ENCODE measurements at places on chromosomes 2 and 18. TPM values are rescaled to one million over a fixed set of nuclear protein-coding genes. Genes with fewer than 3 reads are reported as not detected.

DNA sequence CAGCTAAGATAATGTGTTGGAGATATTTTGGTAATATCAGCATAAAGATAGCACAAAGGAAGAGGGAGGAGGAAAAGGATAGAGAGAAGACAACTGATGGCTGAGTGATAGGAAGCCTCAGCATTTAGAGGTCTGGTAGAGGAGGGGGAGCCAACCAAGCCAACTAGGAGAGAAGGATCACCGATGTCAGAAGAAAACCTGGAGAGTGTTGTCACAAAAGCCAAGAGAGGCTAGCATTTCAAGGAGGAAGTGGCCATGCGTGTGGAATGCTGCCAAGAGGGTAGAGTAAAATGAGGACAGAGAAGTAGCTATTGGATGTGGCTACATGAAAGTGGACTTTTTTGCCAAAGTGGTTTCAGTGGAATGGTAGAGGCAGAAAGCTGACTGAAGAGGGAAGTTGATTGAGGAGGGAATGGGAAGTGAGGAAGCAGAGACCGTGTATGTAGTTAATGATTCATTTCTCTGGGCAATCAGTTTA is 34.3 kb downstream of the LCLAT1 start:
- H3K27me3 ChIP-seq, result no peaks in the 10 kb centered on the region
- no peak overlapping the region for H3K27ac ChIP-seq
- no peak for DNase-seq
- no peak overlapping the region for H3K4me3 ChIP-seq

The ANO7 gene
- total RNA-seq, result 0.14 TPM

The KCTD1 gene
- 29.5 TPM for total RNA-seq

DNA sequence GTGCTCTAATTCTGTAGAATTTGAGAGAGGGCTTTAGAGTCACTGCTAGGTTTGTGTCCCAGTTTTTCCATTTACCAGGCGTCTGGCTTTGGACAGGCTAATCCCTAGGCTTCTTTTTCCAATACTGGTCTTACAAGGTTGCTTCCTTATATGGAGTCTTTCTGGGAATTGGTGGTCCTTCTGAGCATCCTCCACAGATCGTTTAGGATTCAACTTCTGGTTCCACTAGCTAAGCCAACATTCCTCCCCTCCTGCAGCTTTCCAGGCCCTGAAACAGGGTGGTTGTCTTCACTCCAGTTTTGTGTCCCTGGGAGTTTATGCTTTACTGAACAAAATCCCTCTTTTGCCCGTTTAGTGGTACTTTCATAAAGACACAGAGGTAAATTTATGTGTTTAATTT is 170.6 kb downstream of the CERS6 start:
- no peaks in the 10 kb centered on the region for H3K27me3 ChIP-seq
- no peak for DNase-seq
- peaks cover 7% of the 10 kb centered on the region for H3K4me1 ChIP-seq
- no peak overlapping the region for H3K4me3 ChIP-seq
- peaks cover 8% of the 10 kb centered on the region for H3K36me3 ChIP-seq
- peak overlapping the region; percentile 3 for H3K27ac ChIP-seq

- no peaks in the 10 kb centered on the region for H3K4me1 ChIP-seq
- H3K27ac ChIP-seq, result no peak overlapping the region
- no peaks in the 10 kb centered on the region for H3K36me3 ChIP-seq
- H3K4me3 ChIP-seq, result no peak overlapping the region
- H3K27me3 ChIP-seq, result no peaks in the 10 kb centered on the region
- peak; percentile 6 for DNase-seq
These were observed 112.7 kb upstream of the CTDP1 start for GRCh38 chr18:79566771-79567431.

- peak overlapping the region; percentile 1 for H3K4me3 ChIP-seq
- peak; percentile 57 for DNase-seq
- peaks cover 25% of the 10 kb centered on the region for H3K4me1 ChIP-seq
These were observed 203.3 kb upstream of the SMAD2 start for GRCh38 chr18:48133671-48134251.

The LDLRAD4 gene
- not detected for total RNA-seq

- H3K27me3 ChIP-seq, result no peaks in the 10 kb centered on the region
- H3K36me3 ChIP-seq, result no peaks in the 10 kb centered on the region
- no peak overlapping the region for H3K27ac ChIP-seq
- peak; percentile 1 for DNase-seq
- no peak overlapping the region for H3K4me3 ChIP-seq
These were observed 390.2 kb upstream of the SETBP1 start for GRCh38 chr18:44290366-44290977.

GRCh38 chr2:204201507-204201906 is 264.9 kb downstream of the ICOS start:
- DNase-seq, result no peak
- H3K27me3 ChIP-seq, result peaks cover 20% of the 10 kb centered on the region
- no peaks in the 10 kb centered on the region for H3K4me1 ChIP-seq
- no peaks in the 10 kb centered on the region for H3K36me3 ChIP-seq
- no peak overlapping the region for H3K27ac ChIP-seq
- no peak overlapping the region for H3K4me3 ChIP-seq

The C1QL2 gene
- total RNA-seq, result not detected

DNA sequence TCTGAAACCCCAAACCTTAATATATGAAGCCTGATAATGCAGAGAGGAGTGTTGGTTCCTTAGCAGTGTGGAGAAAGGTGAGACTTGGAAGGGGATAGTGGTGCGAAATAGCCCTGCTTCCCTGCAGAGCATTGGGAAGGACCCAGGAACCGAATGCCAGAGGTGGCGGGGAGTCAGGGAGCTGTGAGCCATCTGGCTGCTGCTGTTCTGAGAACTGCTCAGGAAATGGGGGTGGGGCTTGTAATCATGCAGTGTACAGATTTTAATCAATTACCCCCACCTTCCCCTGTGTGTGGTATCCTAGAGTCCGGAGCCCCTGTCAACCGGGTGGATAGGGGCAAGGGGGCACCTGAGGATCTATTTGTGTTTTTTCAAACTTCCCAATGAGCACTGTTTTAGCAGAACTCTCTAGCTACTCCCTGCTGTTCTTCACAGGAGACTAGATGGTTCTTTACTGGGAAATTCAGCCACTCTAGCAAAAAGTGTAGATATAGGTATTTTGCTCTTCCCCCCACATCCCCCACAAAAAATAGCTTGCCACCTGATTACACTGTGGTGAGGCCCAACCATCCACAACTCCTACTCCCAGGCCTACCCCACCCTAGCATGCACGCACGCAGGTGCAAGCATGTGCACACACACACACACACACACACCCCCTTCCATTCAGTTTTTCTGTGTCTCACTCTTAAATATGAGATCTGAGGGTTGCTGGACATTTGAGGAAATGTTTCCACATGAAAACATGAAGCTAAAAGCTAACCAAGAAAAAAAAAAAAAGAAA is 30.1 kb upstream of the MBOAT2 start:
- no peak overlapping the region for H3K4me3 ChIP-seq
- peaks cover 10% of the 10 kb centered on the region for H3K4me1 ChIP-seq
- H3K36me3 ChIP-seq, result no peaks in the 10 kb centered on the region
- DNase-seq, result no peak
- H3K27me3 ChIP-seq, result no peaks in the 10 kb centered on the region

DNA sequence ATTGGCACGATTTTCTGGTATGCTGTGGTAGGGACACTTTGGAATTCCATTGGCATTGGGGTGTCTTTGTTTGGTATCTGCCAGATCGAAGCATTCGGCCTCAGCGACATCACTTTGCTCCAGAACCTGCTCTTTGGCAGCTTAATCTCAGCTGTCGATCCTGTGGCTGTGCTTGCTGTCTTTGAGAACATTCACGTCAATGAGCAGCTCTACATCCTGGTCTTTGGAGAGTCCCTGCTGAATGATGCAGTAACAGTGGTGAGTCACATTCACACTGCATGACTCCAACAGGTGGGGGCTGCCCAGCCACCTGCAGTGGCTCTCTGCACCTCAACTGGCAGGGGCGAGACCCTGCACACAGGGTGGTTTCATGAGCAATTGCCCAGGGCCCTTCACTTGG is 38.4 kb downstream of the SLC9A2 start:
- peaks cover 6% of the 10 kb centered on the region for H3K4me1 ChIP-seq
- peaks cover 12% of the 10 kb centered on the region for H3K27me3 ChIP-seq
- DNase-seq, result peak; percentile 17
- no peak overlapping the region for H3K27ac ChIP-seq

GRCh38 chr18:45670281-45670962 is 53.6 kb upstream of the SLC14A1 start:
- H3K4me1 ChIP-seq, result peaks cover 12% of the 10 kb centered on the region
- peak; percentile 41 for DNase-seq
- H3K36me3 ChIP-seq, result no peaks in the 10 kb centered on the region
- H3K4me3 ChIP-seq, result no peak overlapping the region

- peaks cover 5% of the 10 kb centered on the region for H3K27me3 ChIP-seq
- peaks cover 7% of the 10 kb centered on the region for H3K4me1 ChIP-seq
- DNase-seq, result peak; percentile 75
- peak overlapping the region; percentile 18 for H3K4me3 ChIP-seq
- peak overlapping the region; percentile 75 for H3K27ac ChIP-seq
These were observed 146.1 kb downstream of the LNPK start for GRCh38 chr2:175855794-175856453.

The MROH2A gene
- not detected for total RNA-seq

The EVX2 gene
- not detected for total RNA-seq

Data from MCF 10A (cell line).